Pancreas (tissue), 10 donors: ENCODE measurements at places on chromosomes 12 and 14.

DNA sequence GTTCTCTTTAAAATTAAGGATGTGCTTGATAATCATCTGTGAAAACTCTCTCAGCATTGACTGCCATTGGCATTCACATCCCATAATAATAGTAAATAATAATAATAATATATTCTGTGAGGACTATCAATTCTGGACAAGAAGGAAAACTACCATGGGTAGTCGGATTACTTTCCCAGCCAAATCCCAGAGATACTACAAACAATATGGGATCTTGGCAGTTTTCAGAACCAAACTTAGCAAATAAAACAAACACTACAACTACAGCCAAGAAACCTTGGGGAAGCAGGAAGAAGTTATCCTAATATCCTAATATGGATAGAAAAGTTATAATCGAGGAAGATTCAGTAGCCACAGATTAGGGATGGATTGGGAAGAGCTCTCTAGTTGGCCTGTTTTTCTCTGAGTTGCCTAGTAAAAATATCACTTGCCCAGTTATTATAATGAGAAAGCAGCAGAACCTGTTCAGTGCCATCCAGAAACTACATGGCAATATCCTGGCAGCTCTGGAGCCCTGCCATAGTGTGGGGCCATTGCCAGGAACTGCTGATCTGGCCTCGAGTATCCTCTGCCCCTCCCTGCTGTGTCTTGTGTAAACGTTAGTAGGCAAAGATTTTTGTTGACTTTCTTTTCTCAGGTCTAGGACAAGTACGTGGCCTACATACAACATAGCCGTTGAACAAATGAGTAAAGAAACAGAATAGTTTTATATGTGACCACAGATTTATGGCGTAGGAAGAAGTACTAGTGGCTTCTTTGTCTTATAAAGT is 193.5 kb downstream of the SLC2A13 start:
- peak; percentile 90 for DNase-seq

DNA sequence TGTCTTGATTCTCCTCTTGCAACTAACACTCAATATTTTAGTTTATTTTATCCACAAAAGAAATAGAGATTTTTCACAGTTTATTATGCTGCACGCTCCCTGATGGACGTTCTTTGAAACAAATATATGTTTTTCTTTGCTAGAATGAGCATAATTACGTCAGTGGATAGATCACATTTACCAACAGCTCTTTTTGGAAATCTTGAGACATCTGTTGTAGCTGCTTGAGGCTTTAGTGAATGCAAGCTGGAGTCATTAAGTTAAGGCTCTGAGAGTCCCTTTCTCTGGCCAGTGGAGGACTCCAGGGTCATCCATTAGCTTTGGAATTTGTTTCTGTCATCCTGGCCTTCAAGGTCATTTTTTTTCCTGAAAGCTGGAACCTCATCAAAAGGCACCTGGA is 405.6 kb upstream of the TMEM132C start:
- DNase-seq: no peak

GRCh38 chr12:27970401-27971120 is 2.0 kb downstream of the PTHLH start:
- peak; percentile 28 for DNase-seq

GRCh38 chr12:53938326-53939140 is at the start of gene HOXC13:
TSS of gene HOXC13 (plus strand) at chr12:53938831. CDS start at chr12:53938907, 76 bp downstream.
- DNase-seq: peak; percentile 88

DNA sequence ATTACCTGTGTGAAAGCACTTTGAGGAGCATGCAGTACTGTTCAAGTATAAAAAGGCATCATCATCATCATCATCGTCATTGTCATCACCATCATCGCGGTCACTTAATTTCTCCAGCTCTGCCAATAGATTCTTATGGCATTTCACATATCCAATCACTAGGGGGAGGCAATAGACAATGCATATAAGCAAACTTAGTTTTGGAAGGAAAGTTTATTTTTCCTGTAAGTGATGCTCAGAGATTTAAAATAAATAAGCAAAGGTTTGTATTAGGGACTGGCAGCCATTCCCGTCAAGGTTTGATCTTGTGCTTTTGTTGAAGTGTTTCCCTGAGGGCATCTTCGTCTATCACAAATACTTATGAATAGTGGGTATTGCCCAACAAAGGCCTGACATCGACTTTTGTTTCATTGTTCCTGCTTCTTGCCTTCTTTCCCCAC is 127.4 kb downstream of the KTN1 start:
- no peak for DNase-seq

DNA sequence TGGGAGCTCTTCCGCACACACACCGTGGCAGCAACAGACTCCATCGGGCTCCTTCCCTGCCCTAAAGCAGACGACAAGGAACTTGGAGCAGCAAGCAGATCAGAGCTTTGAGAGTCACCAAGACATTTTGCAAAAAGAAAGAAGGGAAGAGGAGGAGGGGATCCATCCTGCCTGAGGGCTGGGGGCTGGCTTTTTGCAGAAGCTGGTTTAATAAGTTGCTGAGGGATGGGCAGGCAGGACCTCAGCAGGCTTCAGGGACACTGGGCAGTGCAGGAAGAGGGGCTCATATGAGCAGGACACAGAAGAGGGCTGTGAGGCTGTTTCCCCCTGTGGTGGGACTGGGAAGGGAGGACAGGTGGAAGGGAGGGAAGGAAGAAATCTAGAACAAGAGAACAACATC is 133.4 kb upstream of the GSC start:
- no peak for DNase-seq

DNA sequence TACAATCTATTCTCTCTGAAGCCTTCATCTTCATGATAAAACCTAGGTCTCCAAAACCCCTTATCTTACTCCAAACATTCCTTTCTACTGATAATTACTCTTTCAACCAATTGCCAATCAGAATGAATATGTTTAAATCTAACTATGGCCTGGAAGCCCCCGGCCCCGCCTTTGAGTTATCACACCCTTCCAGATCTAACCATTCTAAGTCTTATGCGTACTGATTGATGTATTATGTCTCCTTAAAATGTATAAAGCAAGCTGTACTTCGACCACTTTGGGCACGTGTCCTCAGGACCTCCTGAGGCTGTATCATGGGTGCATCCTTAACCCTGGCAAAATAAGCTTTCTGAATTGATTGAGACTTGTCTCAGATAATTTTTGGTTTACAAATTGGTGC is 14.4 kb downstream of the PABPN1 start:
- no peak for DNase-seq

GRCh38 chr12:57899010-57899662 is 42.2 kb upstream of the ATP23 start:
- no peak for DNase-seq

DNA sequence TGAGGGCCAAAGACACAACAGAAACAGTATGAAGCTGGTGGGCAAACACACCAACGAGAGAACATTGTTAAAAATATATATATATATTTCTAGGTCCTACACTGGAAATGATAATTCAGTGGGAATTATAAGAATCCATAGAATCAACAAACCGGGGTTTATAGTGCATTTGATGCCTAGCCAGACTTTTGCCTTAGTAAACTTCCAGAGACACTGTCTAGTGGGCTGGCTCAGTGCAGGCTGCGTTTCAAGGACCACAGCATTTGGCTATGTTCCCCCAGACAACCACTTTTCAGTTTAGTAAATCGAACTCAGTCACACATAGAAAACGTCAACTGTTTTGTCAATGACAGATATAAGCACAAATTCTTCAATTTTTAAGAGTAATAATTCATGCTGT is 41.9 kb downstream of the SLC38A4 start:
- DNase-seq: no peak

- DNase-seq: no peak
Measured at GRCh38 chr12:81930037-81930436, 170.9 kb upstream of the PPFIA2 start.

DNA sequence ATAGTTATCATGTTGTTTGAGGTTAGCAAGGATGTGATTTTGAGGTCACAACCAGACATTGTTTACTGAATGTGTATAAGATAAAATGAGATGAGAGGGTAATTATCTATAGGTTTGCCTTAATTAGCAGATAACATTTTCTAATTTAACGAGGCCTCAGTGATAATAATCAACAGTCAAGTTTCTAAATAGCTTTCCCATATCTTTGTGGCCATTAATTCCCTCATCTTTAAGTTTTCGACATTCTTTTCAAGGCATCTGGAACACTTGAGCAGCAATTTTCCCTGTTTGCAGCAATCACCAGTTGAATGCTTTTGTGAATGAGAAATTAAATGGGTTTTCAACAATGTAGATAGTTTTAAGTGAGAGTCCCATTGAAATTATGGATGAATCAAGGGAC is 304.1 kb downstream of the SYT1 start:
- no peak for DNase-seq

DNA sequence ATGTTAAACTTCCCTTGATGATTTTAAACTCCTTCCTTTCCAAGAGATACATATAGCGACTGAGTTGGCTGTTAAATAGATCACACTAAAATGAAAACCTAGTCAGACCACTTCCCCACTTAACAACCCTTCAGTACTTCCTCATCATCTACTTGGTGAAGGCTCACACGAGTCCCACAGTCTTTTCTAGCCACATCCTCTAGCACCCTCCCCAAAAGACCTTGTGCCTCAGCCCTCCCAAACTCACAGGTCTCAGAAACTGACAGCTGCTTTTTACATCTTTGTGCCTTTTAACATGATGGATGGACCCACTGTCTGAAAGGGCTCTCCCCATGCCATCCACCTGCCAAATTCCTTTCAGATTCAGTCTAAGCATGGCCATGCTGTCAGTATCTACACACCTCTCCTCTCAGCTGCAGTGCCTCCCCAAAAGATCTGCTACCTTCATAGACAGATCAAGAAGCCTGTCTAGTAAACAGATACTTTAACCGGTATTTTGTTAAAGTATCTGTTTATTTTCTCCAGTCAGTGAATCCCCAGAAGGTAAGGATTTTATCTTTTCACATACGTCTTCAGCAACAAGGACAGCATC is 65.1 kb upstream of the GPHB5 start:
- DNase-seq: no peak

DNA sequence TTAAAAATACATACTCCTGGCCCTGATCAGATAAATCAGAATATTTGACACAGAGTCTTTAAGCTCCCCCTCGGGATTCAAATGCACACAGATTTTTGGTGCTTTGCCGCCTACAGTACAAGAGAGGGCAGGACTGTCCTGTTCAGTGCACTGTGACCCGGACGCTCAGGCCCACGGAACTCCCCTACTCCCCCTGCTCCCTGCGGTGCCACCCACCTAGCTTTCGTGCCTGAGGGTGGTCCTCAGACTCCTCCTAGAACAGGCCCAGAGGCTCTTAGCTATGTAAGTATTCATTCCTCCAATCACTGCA is 13.7 kb upstream of the SERPINA3 start:
- DNase-seq: no peak

DNA sequence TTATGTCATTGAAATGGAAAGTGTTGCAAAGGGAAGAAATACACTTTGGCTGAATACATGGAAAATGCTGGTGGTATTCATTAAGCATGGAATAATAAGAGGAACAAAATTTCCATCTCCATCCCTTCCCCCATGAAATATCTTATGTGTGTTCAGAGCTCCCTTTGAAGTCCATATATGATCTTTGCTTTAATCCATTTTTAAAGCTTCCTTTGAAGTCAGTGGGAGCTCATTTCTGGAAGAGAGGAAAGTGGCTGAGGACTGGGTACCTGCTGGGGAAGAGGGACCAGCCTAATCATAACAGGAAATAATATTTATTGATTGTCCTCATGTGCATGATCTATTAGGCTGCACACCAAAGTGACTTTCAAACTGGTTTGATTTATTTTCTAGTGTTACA is 49.2 kb downstream of the AKAP6 start:
- DNase-seq: no peak

DNA sequence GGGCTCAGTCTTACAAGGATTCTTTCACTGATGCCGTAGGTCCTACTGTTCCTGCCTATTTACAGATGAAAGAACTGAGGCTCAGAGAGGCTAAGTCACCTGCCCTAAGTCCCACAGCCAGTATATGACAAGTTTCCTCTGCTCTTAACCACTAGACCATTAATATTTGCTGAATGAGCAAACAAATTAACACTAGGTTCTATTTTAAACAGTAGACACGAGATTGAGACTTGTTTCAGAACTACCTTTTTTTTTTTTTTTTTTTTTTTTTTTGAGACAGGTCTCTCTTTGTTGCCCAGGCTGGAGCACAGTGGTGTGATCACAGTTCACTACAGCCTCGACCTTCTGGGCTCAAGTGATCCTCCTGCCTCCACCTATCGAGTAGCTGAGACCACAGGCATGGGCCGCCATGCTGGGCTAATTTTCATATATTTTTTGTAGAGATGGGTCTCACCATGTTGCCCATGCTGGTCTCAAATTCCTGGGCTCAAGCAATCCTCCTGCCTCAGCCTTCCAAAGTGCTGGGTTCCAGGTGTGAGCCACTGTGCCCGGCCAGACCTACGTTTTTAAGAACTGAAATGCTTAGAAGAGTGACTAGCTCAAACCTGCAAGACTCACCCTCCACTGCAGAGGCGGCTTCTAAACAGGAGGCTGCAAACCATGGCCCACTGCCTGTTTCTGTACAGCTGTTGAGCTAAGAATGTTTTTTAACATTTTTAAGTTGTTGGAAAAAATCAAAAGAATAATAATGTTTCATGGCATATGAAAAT is 12.9 kb downstream of the SYNE3 start:
- no peak for DNase-seq

DNA sequence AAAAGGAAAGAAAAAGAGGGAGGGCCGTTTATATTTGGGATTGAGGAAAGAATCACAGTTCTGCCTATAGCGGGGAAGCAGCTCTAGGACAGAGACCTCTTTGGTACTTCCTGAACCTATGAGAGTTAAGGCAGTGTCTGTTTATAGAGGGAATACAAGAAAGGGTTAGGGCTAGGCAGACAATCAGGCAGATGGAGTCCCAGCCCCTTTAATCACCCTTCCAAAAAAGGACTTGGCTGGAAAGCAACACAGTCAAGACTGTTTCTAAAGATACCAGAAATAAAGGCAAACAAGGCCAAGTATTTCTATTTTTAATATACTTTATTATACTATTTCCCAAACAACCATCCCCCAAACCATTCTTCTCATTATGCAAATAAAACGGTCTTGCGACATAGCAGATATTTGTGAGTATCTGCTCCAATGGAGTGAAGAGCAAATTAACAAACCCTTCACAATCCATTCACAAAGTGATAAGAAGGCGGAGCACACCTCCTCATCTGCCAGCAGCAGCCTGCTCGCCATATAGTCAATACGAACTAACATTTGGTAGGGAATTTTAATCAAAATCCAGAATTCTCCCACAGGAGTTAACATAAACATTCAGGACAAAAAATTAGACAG is 697 bp upstream of the GRIP1 start:
- no peak for DNase-seq
